ENCODE measurements at places on chromosomes 3 and 15.
A peak's percentile ranks its signal among the peaks of the same experiment; 100 is the strongest.

- no peak for DNase-seq
Measured at GRCh38 chr3:106117490-106117858, 248.7 kb upstream of the CBLB start.

GRCh38 chr3:185313693-185314246 lies 49.2 kb upstream of the MAP3K13 start:
- no peak for DNase-seq

GRCh38 chr15:91909574-91909973 lies 56.1 kb downstream of the SLCO3A1 start:
- no peak for DNase-seq

GRCh38 chr15:92409006-92409405 lies 15.3 kb downstream of the ST8SIA2 start:
- DNase-seq, result no peak

DNA sequence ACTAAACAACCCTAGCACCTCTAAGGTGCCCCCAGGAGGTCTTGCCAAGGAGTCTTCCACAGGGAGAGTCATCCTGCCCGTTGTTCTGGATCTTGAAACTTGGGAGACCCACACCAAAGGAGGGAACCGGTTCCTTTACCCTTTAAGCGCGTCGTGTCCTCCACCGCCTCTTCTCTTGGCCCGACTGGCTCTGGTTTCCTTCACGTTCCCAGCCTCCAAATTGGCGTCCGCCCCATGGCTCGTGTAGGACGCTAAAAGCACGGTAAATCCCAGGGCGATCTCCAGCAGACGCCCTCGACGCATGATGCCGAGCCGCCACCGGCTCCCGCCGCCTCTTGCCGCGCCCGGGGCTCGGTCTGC lies 1.1 kb downstream of the FBN1 start:
- DNase-seq, result no peak

DNA sequence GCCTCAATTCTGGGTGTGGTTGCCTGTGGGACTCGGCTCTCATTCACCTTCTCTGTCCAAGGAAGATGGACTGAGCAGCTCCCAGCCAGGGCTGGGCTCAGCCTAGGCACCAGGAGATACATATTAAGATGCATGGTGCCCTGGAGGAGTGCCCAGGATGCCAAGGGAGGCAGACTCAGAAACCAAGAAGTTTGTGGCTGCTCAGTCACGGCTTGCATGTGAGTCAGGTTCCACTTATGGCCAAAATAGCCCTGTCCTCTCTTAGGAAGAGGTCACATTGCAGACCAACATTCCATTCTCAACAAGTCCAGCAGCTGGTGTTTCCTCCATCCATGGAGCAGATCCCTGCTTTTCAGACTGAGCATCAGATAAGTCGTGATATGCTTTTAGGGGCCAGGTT lies 21.8 kb downstream of the CDCP1 start:
- DNase-seq, result no peak

DNA sequence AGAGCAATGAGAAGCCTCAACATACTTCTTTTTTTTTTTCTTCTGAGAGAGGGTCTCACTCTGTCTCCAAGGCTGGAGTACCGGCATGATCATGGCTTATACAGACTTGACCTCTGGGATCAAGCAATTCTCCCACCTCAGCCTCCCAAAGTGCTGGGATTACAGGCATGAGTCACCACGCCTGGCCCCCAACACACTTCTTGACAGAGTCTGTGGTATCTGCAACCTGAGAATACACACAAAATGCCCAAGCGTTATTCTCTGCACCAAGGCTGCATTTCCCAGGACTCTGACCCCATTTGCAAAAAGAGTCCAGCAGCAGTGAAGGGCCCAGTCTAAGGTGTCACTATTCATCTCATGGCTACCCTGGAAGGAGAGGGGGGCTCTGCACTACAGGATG lies 42.7 kb upstream of the BLM start:
- DNase-seq, result no peak

- no peak for DNase-seq
Measured at GRCh38 chr3:65595222-65596028, 443.3 kb downstream of the MAGI1 start.

DNA sequence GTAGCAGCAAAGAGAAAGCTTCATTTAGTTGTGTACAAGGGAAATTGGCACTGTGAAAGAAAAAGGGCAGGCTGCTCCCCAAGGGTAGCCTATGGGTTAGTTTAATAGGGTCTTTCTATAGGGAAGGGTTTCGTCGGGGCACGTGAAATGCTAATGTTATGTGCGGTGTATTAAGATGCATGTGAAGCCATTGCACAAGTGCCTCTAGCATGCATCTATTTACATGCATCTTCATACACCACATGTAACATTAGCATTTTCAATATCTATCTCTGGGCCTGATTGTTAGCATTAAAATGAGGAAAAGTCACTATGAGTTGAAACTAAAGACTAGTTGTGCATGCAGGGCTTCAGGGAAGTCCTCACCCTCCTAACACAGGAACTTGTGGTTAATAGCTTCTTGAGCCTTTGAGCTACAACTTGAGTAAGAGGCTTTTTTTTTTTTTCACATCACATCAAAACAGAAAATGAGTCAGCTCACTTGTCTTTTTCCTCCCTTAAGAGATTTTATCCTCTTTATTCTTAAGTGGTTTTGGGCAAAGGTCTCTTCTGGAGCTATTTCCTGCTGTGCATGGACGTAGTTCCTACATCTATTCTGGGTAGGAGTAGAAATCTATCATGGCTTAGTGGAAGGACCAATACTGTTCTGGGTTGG lies 613.4 kb downstream of the ZPLD1 start:
- DNase-seq, result peak; percentile 2

DNA sequence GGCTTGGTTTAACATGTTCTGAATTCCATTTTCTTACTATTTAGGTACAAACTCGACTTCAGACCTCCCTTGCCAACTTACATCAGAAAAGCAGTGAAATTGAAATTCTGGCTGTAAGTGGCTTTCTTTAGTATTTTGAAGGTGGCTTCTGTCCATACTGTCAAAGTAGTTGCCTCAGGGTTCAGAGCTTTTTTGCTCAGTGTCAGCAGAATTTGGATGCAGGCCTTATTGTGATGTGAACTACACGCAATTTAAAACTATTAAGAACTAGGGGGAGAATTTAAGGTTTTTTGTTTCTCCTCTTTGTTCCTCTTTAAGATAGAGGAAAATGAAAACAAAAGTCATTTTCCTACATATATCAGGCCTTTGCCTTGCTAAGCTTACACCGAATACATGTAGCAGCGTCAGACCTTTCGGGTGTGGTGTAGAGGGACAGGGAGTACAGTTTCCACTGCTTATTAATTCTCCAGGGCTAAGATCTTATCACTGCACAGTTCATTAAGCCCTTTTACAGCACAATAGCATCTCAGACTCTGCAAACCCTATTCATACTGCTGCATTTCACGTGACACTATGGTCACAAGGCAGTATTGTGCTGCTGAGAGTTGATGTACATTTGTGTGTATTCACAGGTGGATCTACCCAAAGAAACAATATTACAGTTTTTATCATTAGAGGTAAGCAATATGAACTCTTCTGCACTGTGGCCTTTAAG lies 6.7 kb downstream of the SRP14 start:
- DNase-seq, result no peak

DNA sequence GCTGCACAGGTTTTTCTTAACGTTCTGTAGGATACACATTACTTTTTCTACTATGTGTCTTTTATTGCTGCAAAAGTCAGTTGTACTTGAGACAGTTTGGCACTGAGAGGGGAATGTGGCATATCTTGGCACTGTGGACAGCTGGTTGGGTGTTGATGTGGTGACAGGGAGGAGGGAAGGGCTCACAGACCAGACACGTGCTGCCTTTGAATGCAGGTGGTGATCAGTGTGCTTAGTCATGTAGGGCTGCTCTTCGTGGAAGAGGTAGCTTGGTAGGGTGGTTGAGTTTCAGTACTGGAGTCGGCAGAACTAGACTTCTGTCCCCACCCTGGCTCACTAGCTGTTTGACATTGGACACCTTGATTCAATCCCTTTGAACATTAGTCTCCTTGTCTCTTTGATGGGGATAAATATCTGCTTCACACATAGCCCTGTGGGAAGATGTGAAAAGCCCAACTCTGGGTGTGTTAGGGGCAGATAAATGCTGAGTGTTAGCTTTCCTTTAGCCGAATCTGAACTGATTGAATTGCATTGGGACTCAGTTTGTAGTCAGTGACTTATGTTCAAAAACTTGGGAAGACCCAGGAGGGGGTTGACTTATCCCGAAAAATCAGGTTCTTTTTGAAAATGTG lies 108.4 kb downstream of the PTPRG start:
- DNase-seq, result no peak

DNA sequence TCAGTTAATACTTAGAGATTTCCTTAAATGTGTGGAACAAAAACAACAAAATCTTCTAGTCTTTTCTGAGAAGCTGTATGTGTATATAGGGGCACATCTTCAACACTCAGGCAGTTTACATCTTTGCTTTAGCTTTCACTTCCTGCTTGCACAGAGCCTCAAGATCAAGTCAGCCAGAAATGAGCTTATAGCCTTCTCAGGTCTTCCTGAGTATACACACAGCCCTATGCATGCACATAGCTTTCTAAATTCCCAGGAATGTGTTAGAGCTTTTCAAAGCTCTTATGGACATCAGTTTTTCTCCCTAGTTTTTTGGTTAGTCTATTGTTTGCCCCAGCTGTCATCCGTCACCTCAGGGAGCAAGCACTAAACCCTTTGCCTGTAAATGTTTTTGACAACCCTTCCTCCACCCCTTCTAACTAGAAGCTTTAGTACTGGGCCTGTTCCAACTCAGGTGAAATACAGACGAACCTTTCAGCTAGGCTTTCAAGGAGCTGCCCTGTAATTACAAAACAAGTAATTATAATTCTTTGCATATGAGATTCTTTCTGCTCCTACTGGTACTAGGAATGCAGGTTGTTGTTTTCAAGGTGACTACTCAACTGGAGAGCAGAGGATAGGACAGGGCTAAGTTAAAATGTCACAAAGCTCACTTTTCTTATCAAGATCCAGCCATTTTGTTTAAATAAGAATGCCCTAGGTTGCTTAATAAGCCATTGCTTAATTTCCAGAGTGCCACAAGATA lies 22.6 kb upstream of the MTMR10 start:
- DNase-seq, result no peak

- DNase-seq, result no peak
Measured at GRCh38 chr3:157247391-157247790, 87.4 kb upstream of the CCNL1 start.

GRCh38 chr3:113829576-113830354 lies 8.8 kb upstream of the GRAMD1C start:
- DNase-seq, result no peak

DNA sequence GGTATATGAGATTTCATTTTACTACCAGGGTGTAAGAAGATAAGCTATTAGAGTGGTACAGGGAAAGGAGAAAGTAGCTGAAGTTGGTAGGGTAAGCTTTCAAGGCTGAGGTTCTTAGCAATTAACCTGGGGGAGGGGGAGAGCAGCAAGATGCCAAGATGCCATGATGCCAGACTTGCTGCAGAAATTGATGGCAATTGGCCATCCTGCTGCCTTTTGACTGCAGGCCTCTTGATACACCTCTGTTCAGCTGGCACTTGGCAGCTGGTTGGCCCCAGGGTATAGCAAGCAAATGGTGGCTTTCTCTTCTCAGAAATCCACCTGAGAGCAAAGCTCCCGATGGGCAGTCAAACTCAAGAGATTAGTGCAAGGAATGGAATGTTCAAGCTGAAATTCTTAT lies 21.4 kb upstream of the DPH6 start:
- DNase-seq, result no peak

DNA sequence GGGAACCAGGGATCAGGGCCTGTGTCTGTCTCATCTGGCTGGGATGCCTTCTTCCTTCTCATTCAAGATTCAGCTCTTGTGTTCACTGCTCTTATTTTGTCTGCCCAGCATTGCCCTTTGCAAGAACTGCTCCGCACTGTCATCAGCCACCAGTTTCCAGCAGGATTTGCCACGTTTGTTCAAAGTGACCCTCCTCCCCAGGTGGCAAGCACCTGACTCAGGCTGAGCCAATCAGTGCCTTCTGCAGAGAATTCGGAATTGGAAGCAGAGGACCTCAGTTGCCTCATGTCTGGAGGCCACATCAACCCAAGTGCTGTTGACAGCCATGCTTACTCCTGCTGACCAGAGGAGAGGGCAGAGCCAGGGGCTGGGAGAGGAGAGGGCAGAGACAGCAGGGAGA lies 124.5 kb downstream of the SMAD6 start:
- DNase-seq, result no peak

GRCh38 chr3:39192490-39193092 lies at the start of gene XIRP1:
TSS of gene XIRP1 (minus strand) at chr3:39192595. CDS start at chr3:39189445, 3,150 bp downstream.
- no peak for DNase-seq

GRCh38 chr3:152353578-152353977 lies 84.8 kb downstream of the MBNL1 start:
- DNase-seq, result no peak

GRCh38 chr3:58025837-58026569 lies 17.8 kb downstream of the FLNB start:
- DNase-seq, result no peak

DNA sequence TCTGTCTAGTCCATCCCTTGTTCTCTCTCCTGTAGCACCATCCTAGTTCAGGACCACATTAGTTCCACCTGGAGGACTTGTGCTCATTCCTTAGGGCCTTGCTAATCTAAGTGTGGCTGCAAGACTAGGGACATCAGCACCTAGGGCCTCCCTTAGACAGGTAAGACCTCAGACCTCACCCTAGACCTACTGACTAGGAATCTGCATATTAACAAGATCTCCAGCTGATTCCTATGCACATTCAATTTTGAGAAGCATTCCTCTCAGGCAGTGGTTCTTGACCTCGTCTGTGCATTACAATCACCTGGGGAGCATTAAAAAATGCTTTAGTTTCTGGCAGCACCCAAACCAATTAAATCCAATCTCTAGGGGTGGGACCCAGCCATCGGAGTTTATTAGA lies 238.4 kb upstream of the RGMA start:
- no peak for DNase-seq

DNA sequence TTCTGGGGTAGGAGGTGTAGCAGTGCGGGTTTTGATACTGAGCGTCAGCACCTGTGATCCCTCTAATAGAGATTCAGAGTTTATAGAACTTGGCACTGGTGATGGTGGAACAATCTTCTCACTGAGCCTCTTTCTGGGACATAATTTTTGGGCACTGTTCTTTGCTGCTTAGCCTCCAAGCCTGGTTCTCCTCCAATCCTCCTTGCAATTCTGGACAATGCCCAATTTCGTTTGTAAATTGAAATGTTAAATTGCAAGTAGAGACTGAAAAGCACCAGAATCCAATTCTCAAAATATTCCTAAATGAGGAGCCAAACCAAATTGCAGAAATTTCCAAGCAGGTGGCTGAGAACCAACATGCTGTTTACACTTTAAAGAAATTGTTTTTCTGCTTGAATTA lies 149.8 kb upstream of the ABI3BP start:
- DNase-seq, result no peak

GRCh38 chr3:138114431-138114918 lies 933 bp downstream of the DZIP1L start:
- no peak for DNase-seq
